ENCODE measurements at places on chromosomes 13 and 19.

GRCh38 chr19:7545300-7545699 is 9.8 kb downstream of the PNPLA6 start:
- no peak for DNase-seq

DNA sequence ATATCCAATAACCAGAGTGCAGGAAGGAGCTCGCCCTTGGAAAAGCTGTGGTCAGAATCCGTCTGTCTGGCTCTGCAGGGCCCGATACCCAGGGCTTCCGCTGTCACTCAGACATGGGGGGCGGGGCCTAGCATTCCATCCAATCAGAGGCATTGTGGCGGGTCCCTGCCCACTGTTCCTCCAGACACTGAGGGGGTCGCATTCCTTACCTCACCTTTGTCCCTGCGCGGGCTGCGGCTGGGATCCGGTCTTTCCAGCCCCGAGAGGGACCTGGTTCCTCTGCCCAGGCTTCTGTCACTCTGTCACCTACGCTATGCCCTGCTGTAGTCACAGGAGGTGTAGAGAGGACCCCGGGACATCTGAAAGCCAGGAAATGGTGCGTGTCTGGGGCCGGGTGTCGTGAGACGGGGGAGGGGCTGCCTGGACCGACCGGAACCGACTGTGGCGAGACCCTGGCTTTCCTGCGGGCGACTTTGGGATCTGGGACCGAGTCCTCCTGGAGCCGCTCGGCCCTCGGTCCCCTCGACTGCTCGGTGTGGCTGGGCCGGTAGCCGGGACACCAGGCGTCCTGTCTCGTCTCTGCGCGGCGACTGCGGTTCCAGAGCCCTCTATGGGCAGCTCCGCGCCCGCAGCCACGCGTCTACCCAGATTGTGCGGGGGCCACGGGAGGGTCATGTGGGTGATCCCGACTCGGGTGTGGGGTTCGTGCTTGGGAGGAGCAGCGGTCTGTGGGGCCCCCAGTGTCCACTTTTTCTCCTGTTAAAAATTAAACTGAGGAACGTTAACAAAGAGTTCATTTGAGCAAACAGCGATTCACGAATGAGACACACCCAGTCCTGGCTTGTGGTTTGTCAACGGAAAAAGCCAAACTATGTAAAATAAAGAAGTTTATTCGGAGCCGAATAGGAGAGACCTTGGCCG is at the start of gene ZNF69:
TSS of gene ZNF69 (plus strand) at position 172 of the 921 bp plus-strand sequence. CDS start at position 314, 142 bp downstream.
- peak; percentile 62 for DNase-seq

GRCh38 chr13:44159633-44160279 is 213.9 kb upstream of the SERP2 start:
- DNase-seq = no peak

- DNase-seq = no peak
Observed at GRCh38 chr13:108705031-108705430, 75.6 kb downstream of the MYO16 start.

DNA sequence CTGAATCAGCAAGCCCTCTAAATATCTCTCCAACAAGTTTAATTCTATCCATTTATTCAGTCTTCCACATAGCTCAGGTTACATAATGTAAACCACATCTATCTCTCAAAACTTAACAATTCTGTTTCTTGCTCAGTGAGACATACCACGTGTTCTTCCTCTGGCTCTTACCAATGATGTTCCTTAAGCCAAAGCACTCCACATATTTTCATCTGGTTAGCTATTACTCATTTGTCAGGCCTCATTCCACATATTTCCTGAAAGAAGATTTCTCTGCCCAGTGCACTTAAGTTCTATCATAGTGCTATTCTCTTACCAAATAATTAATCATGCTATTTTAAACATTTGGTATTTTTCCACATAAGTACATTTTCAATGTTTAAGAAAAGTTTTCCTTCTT is 403.3 kb upstream of the ATXN8OS start:
- no peak for DNase-seq

- DNase-seq = no peak
Observed at GRCh38 chr13:20190481-20191310, 2.0 kb downstream of the GJB2 start.

DNA sequence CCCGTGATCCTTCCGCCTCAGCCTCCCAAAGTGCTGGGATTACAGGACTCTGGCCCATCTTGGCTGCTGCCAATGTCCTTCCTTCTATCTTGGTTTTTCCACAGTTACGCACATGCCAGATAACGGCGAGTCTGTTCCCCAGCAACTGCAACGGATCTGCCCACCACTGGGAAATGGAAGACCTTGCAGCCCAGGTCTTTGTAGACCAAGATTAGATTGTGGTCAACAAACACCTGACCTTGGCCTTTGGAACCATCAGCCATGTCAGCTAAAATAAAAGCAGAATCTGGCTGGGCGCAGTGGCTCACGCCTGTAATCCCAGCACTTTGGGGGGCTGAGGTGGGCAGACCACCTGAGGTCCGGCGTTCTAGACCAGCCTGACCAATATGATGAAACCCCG is 10.4 kb upstream of the LDLR start:
- no peak for DNase-seq

GRCh38 chr19:47580397-47580796 is 7.4 kb upstream of the ZNF541 start:
- no peak for DNase-seq

DNA sequence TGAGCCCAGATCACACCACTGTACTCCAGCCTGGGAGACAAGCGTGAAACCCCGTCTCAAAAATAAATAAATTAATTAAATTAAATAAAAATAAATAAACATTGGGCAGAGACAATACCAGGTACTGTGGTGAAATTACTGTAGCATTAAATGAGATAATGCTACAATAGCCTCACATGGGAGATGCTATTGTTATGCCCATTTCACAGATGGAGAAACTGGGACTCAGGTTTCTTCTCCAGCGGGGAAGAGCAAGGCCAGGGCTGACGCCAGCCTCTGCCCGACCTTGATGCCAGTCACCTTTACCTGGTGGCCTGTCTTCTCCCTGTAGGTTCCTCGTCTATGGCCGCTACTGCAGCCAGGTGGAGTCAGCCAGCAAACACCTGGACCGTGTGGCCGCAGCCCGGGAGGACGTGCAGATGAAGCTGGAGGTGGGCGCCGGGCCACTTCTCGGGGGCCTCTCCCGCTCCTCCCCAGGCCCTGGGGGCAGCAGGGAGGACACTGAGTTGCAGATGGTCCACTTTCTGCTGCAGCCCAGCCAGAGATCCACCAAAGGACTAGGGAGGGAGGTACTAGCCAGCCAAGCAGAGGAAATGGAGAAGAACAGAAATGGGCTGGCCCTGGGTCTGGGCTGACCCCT is 53.9 kb downstream of the VAV1 start:
- DNase-seq = no peak

- DNase-seq = peak; percentile 34
Observed at GRCh38 chr13:32031025-32031814, at the start of gene FRY. TSS of gene FRY (plus strand) at chr13:32031774. CDS start at chr13:32031796, 22 bp downstream.

GRCh38 chr19:28425046-28425931 is 787.7 kb downstream of the UQCRFS1 start:
- no peak for DNase-seq

DNA sequence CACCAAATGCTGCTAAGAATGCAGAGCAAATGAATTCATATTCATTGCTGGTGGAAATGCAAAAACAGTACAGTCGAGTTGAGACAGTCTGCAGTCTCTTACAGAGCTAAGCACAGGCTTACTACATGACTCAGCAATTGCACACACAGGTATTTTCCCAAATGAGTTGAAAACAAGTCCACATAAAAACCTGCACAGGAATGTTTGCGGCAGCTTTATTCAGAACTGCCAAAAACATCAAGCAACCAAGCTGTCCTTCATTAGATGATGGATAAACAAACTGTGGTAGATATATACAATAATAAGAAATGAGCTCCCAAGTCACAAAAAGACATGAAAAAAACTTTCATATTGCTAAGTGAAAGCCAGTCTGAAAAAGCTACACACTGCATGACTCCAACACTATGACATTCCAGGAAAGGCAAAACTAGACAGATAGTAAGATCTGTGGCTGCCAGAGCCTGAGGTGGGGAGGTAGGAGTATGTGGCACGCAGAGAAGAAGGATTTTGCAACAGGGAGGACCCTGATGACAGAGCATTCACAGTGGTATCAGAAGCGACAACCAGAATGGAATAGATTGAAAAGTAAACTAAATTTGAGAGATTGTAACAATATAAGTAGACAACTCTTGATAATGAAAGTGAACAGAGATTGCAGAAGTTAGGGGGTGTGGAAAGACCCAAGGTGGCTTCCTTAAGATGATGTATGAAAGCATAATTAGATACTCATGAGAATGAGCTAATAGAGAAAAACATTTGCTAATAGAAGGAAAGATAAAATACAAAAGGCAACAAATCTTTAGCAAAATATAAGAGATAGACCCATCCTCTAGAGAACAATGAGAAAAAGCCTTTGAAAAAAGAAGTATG is 52.7 kb downstream of the TSC22D1 start:
- DNase-seq = no peak

DNA sequence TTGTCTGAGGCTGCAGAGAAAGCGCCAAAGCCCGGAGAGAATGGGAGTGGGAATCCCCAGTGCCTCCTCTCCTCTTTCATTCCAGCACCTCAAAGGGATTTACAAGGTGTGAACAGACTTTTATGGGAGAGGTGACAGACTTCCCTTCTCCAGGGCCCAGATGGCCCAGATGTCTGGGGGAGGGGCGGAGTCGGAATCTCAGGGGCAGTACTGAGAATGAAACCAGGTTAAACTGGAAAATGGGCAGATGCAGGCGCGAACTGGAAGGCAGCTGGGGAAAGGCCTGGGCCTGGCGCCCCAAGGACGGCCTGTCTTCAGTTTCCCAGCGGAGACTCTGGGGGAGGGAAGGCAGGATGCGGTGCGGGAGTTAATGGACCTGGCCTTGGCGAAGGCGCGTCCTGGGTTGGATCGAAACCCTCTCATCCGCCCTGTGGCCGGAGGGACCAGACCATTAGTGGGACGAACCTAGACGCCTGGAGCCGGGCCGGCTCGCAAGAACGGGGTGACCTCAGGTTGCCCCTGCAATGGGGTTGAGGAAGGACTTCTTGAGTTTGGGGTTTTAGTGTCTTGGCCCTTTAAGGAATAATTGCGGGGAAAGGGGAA is 592 bp upstream of the TRIP10 start:
- no peak for DNase-seq

GRCh38 chr13:91054902-91055301 is 292.6 kb upstream of the MIR17HG start:
- no peak for DNase-seq
